ENCODE measurements at places on chromosomes 12 and 14.

- DNase-seq, result no peak
Measured at GRCh38 chr14:101254805-101255764, 306.2 kb upstream of the DIO3 start.

DNA sequence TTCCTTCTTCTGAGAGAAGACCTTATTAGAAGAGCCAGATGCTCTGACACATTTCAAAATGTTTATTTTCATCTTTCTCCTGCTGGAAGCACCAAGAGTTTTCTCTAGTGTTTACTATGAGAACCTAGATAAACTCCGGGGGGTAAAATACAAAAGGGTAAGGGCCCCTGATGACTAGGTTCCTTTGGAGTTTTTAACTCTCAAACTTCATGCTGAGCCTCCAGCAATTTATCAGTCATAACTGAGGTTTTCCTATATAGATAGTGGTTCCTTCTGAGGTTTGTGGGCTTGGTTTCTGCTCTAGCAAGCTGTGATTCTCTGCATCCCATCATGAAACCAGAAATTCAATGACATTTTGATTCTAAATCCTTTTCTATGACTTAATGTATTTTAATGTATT lies 210.9 kb downstream of the LRFN5 start:
- no peak for DNase-seq

DNA sequence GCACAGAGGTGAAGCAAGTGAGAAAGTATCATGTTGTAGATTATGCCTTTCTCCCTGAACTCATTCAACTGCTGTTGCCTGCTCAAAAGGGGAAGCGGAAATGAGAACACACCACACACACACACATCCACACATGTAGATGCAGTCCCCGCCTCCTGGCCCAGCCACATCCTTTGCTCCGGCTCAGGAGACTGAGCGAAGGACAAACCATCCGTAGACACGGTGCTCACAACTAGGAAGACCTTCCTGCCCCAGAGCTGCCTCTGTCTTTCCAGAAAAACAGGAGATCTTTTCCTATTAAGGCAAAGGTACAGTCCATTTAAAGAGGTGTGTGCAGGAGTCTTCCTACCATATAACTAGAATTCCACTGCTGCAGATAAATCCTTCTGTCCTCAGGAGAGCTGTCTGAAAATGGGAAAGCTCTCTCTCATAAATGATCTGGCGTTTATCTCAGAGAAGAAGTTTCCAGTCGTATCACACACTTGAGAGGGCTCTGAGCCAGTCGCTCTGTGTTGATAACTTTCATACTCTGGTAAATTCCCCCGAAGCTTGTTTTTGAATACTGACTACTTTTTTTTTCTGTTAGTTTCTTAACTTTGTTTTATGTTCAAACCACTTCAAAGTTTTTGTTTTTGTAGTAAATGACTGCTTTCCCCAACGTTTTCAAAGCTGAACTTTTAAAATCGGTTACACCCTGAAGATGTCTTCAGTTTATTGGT lies at the start of gene TESPA1:
Gene TESPA1, minus strand, starts transcription at position 105 of the 719 bp plus-strand sequence. CDS start 10,200 bp downstream, outside the sequence.
- peak; percentile 95 for DNase-seq

- no peak for DNase-seq
Measured at GRCh38 chr12:124423761-124424515, 129.0 kb downstream of the RFLNA start.

- DNase-seq, result no peak
Measured at GRCh38 chr14:52769887-52770286, 21.5 kb downstream of the GNPNAT1 start.

DNA sequence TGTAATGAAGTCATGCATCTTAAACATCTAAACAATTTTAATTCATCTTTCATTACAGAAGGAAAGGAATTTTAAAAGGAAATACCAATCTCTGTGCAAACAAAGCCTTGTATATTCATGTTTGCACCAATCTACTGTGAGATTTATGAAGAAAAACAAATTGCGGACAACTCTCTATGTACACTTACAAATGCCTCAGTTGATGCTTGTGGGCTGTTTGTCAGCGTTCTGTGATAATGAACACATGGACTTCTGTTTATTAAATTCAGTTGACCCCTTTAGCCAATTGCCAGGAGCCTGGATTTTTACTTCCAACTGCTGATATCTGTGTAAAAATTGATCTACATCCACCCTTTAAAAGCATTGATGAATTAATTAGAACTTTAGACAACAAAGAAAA lies 5.4 kb downstream of the GPR65 start:
- no peak for DNase-seq

Data from Jurkat, Clone E6-1 (cell line).